ENCODE measurements at places on chromosomes 1 and 21.

DNA sequence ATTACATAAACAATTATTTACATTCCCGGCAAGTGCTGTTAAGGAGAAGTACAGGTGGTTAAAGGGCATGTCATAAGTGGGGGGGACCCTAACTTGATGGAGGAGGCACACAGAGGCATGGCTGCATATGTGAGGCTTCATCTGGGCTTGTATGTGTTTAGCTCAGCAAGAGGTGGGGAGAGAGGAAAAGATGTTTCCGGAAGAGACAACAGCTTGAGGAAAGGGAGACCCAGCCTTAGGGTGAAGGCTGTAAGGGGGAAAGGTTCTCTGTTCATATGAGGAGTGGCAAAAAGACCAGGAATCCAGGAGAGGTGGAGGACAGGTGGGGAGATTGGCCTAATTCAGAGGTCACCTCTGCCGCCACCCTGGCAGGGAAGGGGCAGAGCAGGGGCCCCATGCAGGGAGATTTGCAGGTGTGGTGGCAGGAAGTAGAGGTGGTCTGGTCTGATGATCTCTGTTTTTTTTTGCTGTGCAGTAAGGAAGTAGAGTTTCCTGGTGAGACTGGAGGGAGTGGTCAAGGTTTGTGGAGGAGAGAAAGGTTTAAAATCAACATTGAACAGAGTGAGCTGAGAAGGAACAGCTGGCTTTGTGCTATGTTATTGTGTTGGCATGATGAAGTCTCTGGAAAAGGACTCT lies 9.0 kb downstream of the TRAF5 start:
- DNase-seq, result no peak

DNA sequence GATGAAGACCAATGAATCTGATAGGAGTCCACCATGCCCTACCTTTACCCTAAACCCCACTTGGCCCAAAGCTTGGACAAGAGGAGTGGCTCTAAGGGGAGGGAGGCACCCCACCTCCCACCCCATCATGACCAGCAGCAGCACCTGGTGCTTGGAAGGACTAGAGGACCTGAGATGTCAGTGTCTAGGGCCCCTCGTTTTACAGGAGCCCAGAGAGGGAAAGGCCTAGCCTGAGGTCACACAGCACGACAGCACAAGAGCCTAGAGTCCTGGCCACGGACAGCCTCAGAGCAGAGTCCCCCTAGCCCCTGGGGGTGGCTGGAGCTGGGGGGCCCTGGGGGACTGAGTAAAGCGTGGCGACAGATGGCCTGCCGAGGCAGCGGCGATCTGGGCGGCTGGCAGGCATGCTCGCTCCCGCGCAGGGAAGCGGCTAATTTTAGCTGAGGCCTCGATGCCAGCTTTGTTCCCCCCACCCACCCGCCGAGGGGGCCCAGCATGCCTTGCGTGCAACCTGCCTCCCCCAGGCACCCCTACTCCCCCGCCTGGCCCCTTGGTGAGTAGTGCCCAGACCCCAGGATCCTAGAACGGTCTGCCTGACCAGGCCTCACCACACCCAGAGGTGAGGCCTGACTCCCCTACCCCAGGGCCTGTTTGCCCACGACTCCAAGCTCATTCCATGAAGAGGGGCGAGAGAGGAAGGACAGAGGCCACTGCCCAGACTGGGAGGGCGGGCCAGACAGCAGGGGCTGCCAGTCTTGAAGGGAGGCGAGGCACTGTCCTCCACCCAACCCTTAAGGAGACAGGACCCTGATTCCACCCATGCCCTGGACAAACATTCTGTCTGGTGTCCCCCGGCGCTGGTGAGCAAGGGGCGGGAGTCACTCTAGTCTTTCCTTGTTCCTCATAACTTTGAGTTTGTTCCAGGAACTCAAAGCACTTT lies 39.0 kb downstream of the AHDC1 start:
- DNase-seq, result no peak

- no peak for DNase-seq
Measured at GRCh38 chr1:207862241-207862787, 48.6 kb downstream of the CD34 start.

DNA sequence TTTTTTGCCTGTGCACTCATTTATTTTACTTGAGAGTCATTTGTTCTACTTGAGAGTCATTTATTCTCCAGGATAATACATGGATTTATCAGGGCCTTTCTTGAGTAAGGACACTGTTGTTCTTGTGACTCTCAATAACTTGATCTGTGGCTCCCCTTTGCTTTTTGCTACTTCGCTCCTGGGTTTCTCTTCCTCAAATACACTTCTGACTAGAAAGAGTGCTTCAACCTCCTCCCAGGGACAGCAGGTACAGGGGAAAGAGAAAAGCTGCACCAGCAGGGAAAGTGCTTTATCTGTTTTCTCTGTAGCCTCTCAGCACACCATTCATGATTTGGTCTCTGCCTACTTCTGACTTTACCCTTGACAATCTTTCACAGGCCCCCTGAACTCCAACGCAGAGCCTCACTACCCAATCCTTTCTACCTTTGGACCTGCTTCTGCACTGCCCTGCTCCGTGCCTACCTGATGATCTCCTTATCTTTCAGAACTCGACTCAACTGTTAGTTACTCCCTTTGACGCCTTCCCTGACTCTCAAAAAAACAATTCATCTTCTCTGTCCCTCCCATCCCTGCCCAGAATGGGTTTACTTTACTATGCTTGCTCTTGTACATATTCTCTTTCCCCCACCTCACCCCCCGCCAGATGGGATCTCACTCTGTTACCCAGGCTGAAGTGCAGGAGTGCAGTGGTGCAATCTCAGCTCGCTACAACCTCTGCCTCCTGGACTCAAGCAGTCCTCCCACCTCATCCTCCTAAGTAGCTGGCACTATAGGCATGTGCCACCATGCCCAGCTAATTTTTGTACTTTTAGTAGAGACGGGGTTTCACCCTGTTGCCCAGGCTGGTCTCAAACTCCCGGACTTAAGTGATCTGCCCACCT lies 15.6 kb upstream of the PIGM start:
- no peak for DNase-seq

DNA sequence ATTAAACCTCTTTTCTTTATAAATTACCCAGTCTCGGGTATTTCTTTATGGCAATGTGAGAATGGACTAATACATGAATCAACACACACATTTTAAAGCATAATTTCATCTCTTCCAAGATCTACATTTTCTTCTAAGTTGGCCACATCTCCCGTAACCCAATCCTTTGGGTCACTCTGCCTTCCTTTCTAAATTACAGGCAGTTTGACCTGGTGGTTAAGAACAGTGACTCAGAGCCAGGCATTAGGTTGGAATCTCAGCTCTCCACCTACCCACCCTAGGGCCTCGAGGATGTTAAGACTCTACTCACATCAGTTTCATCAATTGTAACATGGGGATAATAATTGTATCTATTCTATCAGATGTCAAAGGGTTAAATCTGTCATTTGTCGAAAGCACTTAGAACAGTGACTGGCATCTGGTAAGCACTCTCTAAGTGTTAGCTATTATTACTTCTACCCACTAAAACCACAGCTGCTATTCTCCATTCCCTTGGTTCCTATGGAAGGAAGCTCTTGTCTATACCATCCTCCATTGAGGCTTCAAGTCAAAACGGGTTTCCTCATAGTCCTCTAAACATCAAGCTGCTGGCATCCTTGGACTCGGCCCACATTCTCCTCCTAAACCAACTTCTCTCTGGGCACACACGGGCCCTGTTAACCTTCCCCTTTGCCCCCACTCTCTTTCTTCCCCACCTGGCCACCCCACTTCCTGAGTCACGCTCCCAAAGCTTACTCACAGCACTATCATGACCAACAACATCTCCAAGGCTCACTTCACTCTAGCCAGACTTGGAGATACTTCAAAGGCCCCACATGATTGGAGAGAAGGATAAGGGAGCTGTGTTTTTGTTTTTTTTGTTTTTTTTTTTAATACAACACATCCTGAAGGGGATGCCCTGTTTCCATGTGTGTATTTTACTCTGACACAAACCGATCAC lies 116.9 kb downstream of the TGFBR3 start:
- DNase-seq, result no peak

DNA sequence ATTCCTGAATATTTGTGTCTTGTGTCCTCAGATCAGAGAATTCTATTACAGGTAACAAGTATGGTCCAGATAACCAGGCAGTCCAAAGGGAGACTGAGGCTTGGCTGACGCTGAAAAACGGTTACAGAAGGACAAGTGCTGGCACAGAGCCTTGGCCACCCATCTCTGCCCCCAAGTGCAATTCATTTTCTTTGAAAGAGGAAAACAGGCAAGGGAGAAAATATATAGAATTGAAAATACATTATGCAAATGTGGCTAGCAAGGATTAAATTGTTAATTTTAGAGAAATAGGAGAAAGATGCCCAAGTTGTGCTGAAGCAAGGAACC lies 1.2 kb downstream of the SORT1 start:
- DNase-seq, result no peak

DNA sequence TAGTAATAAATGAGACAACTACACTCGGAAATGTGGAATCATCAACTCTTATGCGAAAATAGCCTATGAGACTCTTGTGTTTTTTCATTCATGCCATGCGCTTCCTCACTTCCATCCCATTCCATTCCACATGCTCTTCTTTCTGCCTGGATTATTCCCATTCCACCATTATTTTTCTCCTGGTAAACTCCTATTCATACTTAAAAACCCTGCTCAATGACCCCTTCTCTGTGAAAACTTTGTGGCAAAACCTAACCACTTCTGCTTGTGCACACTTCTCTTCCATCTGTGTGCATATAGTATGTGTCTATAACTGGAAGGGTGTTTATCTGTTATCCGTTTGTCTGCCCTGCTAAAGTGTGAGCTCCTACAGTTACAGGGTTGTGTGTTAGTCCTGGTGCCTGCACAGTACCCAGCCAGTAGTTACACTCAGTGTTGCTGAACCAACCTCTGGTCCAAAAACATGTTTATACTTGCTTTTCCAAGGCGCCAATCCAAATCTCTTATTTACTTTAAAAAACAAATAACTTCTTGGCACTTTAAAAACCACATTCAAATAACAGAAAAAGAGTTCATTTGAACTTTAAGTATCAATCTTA lies 10.7 kb downstream of the EPHX1 start:
- DNase-seq, result no peak

GRCh38 chr1:54362881-54363340 lies 43.3 kb downstream of the SSBP3 start:
- DNase-seq, result no peak

DNA sequence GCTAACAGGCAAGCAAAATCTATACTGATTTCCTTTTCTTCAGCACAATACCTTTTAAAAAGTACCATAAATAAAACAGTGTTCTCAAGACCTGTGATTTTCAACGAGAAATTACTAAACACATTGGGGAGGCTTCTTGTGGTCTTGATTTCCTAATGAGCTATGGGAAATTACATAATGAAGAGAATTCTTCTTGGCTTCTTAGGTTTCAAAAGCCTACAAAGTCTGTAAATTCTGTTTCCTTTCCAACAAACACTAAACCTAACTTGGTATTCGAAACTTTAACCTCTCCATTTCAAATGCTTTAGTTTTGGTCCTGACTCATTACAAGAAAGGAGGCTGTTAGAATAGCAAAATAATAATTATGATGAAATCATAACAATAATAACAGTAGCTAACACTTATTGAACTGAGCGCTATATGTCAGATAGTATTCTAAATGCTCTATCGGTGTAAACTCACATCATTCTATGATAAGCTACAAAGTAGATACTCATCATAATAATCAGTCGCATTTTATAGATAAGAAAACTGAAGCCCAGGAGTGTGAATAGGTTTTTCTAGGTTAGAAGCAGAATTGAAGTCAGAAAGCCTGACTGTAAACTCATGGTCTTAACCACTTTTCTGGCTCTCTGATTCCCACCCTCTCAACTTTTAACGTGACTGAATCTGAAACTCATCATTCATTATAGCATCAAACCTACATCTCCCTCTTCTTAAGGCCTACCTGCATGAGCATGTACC lies 486.7 kb downstream of the SMYD3 start:
- DNase-seq, result no peak

DNA sequence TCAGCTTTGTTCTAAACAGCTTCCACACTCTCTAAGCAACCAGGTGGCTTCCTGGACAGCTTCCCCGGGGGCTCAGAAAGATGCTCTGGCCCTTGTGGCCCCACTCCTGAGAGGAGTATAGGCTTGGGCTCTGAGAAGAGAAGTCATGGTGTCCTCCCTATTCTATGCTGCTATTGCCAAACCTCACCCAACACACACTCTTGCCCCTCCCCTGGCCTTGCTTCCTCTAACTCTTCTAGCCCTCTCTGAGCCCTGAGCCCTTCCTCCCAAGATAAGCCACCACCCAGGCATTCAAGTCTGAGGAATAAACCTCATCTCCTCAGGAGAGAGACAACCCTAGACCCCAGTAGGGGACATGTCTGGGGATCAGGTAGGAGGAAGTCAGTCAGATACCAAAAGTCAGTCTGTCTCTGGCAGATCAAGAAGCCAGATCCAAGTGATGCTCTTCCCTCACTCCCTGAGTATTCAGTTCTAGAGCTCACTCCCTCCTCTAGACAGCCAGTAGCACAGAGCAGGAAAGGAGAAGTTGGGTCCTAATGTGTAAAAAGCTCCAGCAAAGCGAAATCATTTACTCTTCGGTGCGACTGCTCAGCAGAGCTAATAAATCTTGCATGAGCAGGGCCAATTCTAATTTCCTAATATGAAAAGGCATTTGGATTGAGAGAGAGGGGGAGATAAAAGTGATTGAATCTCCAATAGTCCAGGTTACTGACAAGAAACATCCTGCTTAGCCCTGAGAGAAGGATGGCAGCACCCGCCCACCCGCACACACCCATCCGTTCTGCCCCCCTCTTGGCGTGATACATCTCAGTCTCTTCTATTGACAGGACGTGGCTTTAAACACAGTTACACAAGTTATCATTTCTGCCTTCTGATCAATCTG lies 50.5 kb downstream of the DMAP1 start:
- no peak for DNase-seq

DNA sequence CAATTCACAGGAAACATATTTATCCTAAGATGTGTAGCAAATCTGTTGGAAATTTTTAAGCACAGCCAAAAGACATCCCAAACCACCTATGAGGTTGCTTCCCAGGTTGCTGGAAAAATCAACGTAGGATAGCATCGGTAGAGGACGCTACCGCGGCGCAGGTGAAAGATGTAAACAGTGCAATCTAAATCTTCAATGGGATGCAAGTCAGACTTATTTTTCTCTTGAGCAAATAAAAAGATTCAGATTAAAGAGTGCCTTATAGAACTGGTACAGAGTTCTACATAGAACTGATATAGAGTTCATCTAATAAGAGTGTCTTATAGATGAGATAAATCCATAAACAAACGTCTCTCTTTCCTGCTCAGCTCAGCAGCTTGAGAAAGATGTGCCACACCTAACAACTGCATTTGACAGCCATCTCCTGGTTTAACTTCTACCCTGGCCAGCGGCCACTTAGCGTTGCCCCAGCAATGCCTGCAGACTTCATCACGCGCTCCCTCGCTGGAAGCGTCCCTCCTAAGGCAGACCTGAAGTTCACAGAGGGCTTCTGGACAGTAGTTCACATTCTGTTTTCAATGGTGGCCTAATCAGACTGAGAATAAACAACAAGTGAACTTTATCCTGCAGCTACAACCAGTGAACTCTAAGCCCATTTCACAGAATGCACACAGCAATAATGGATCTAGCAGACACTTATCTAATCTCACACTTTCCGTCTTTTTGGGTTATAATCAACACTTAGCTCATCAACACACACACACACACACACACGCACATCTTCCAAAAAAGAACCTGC lies 164.5 kb downstream of the TOMM20 start:
- DNase-seq, result no peak
